ENCODE measurements at places on chromosomes 7 and 10.

GRCh38 chr10:10589540-10590303, 427.9 kb upstream of the CELF2 start:
- DNase-seq, result peak; percentile 81

DNA sequence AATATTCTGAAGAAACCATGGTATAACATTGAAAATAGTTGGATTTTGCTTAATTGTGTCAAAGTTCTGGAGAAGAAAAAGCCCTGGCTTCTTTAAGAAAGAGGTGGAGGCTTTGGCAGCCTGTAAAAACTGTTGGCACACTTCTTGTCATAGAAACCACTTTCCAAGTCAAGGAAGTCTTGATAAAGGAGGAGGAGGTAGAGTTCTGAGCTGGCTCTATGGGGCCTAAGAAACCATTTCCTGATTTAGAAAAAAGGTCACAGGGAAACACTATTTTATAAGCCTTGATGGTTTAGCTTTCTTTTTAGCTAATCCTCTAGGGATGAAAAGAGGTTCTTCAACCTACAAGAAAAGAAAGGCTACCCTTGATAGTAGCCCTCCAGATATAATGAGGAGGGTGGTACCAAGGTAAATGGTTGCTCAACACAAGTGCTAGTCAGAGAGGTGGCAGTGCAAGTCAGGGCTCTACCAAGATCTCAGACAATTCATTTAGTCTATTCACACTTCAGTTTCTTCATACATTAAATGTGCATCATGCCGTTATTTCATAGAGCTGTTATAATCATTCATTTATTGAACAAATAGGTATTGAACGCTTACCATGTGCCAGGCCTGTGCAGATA, 346.9 kb downstream of the RNLS start:
- no peak for DNase-seq

DNA sequence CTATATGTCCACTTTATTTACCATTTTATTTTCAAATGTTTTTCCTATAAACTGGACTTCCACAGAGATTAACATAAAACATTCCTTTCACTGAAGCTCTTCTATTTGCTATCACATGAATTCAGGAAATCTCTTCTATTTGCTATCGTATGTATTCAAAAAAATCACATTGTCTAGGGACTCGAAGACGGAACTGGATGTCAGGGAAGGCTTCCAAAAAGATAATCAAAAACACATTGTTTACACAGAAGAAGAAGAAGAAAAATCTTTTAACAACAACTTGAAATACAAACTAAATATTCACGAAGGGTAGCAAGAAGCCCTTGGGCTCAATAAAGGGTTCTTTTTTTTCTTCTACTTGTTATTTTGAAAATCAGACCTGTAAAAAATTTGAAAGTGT, 426.1 kb upstream of the LRRN3 start:
- DNase-seq, result peak; percentile 19

GRCh38 chr10:116000151-116000842, 272.7 kb downstream of the GFRA1 start:
- DNase-seq, result no peak

- DNase-seq, result no peak
These were observed 17.9 kb upstream of the CLEC2L start for GRCh38 chr7:139505563-139505962.

DNA sequence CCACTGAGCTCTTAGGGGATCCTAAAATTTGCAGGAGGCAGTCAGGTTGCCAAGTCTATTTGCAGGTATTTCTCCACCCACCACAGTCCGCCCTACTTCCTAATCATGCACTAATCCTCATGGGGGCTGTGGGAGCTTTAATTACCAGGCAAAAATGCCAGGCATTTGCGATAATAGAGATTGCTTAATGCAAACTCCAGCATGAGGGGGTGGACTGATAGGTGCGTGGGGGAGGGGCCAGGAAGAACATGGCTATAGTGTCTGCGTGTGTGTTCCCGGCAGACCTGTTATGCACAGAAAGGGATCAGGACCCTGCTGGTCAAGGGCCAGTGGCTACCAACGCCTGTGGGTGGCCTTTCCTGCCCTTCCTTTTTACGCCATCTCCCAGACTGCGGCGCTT, 15.6 kb upstream of the AQP1 start:
- no peak for DNase-seq

DNA sequence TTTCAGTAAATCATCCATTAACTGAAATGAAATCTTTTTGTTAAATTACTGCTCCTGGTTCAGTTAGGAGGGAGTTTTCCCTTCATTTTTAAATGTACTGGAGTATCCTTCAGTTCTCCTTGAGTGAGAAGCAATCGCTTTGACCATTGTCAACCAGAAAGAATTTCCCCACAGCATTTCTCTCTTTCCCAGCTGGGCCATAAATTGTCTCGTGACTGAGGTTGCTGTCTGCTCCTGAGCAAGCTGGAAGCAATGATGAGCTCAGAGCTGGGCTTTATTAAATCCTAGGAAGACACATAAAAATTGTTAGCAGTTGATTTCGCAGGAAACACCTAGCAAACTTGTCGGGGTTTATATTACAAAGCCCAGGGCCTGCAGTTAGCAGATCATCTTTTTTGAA, 102.0 kb upstream of the INSYN2A start:
- no peak for DNase-seq

- no peak for DNase-seq
These were observed 353.4 kb upstream of the GALNT17 start for GRCh38 chr7:70778585-70778984.

DNA sequence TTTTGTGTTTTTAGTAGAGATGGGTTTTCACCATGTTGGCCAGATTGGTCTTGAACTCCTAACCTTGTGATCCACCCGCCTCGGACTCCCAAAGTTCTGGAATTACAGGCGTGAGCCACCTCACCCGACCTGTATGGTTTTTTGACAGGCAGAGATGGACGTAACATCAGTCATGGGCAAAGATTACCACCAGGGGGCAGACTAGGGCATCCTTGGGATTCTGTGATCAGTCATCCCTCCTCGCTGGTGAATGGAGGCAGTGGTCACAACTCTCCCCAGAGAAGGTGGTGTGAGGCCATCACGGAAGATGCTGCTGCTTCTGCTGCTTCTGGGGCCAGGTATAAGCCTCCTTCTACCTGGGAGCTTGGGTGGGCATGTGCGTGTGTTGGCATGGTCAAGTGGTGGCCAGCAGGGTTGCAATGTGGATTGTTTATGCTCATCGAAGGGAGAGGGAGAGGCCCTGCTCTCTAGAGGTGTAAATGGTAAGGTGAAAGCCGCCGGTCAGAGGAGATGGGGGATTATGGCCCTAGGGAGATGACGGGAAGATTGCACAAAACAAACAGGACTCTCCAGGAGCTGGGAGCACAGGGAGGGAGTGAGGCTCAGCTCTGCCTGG, 122.7 kb upstream of the PRSS1 start:
- DNase-seq, result no peak

GRCh38 chr10:326350-326749, 191.1 kb downstream of the ZMYND11 start:
- no peak for DNase-seq

GRCh38 chr7:133300088-133300487, 47.2 kb downstream of the EXOC4 start:
- DNase-seq, result no peak

DNA sequence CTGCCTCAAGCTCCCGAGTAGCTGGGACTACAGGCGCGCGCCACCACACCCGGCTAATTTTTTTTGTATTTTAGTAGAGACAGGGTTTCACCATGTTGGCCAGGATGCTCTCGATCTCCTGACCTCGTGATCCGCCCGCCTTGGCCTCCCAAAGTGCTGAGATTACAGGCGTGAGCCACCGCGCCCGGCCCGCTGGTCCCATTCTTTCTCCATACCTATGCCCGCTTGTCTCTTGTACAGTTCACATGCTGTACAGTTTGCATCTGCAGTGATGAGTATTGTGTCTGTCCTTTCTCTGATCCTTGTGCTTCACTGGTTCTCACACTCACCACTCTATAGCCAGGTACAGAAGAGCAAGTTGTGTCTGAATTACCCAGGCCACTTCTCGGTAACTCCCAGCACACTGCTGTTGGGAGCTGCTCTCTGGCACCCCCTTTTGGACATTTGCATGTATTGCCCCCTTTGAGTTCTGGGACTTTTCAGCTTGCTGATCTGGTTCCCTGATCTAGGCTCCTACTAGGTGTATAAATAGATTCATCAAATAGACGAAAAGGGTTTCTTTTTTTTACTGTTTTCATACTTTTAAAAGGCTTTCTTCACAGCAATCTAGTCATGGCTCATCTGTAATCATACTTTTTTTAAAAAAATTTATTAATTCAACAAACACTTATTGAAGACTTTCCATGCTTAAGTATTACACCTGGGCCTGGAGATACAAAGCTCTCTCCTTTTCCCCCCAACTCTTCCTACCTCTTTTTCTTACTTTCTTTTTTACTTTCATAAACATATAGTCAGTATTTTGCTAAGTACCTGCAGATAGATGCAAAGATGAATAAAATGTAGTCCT, 53.5 kb downstream of the AOAH start:
- peak; percentile 49 for DNase-seq

GRCh38 chr7:47783456-47784223, 164.6 kb downstream of the PKD1L1 start:
- peak; percentile 91 for DNase-seq

GRCh38 chr10:119867317-119867716, 5.3 kb downstream of the MCMBP start:
- no peak for DNase-seq

DNA sequence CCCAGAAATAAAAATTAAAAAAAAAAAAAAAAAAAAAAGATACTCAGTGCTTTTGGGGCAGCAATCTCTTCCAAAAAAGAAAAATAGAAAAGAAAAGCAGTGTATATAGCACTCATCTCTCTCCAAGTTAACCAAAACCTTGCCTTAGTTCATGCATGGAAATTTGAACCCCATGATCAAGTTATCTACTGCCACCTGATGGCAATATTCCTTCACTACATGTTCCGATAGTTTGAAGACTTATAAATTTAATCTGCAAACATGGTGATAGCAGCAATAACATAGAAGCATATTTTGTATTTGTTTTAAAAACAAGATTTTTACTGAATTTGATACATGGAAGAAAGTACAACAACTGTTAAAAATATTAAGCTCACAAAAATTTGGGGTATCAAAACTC, 48.6 kb upstream of the SLIT1 start:
- peak; percentile 26 for DNase-seq

DNA sequence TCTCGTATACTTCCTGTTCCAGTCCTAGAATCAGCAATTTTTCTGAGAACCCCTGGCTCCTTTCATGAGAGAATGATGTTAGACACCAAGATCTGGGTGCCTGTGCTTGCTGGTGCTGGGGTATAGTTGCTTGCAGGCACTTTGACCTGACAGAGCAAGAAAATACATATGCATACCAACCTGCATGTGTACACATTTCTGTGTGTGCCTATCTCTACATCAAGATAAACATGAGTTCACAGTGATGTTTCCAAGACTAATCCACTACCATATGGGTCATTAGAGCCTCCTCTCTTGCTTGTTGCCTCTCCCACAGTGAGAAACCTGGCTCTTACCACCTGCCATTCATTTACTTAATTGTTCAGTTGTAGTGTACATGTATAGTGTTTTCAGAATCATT, 229.1 kb upstream of the IGFBP3 start:
- no peak for DNase-seq

DNA sequence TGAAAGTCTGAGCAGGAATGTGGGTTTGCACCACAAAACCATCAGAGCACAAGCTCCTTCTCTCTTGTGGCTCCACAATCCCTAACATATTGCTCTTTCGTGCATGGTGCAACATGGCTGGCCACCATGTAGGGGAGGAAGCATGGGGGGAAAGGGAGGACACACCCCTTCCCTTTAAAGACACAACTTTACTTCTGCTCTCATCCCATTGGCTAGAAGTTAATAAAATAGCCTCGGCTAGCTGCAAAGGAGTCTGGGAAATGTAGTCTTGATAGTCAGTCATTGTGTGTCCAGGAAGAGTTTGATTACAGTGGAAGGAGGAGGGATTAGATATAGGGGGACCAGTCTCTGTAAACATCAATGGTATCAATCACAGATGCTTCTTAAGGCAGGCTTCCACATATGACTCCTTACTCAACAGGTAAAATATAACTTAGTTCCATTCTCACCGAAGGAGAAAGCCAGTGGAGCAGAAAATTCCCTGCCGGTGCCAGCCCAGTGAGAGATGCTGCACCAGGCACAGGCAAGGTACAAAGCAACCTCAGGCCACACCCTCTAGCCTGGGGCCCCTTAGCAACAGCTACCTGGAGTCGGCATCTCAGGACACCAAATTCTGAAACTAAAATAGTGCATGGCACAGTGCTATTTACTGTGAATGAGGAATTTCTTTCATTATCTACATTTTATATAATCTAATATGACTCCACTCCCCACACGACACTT, 124.7 kb upstream of the CTBP2 start:
- DNase-seq, result no peak

DNA sequence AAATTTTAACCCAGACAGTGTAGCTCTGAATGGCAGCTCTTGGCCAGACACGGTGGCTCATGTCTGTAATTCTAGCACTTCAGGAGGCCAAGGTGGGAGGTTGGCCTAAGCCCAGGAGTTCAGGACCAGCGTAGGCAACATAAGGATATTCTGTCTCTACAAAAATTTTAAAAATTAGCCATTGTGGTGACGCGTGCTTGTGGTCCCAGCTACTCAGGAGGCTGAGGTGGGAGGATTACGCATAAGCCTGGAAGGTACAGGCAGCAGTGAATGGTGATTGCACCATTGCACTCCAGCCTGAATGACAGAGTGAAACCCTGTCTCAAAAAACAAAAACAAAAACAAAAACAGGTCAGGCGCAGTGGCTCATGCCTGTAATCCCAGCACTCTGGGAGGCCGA, 50.0 kb downstream of the SUFU start:
- DNase-seq, result no peak

- DNase-seq, result peak; percentile 96
These were observed 71.2 kb upstream of the DUSP5 start for GRCh38 chr10:110426294-110427181.

- no peak for DNase-seq
These were observed 42.5 kb downstream of the DLD start for GRCh38 chr7:107933386-107934013.

GRCh38 chr10:104350127-104350635, 3.5 kb upstream of the CFAP58 start:
- DNase-seq, result peak; percentile 65

DNA sequence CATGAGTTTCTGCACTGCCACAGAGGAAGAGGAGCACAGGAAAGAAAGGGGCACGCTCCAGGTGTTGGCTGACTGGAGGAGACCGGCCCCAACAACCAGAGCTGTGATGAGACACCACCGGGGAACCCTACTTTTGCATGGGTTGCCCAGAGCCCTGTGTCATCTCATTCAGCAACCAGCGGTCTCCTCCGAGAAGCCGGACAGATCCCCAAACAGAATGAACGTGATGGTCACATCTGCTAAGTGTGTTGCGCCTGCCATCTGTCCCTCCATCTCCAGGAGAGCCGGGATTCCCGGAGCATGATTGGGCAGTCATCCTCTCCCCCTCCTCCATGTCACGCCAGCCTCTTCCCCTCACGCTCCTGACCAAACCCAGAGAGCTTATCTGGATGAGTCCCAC, 22.9 kb downstream of the PARP12 start:
- DNase-seq, result no peak

GRCh38 chr10:121615435-121615793, 17.2 kb upstream of the FGFR2 start:
- DNase-seq, result no peak

Measured in fibroblast of gingiva (primary cell).